ENCODE measurements at places on chromosomes 16 and 17.
A peak's percentile ranks its signal among the peaks of the same experiment; 100 is the strongest.

- DNase-seq: no peak
Measured at GRCh38 chr17:29046473-29046839, 3.5 kb downstream of the PIPOX start.

- DNase-seq: peak; percentile 67
Measured at GRCh38 chr17:2025220-2025621, at the start of gene RTN4RL1. Gene RTN4RL1 (minus strand): TSS chr17:2025334. CDS start chr17:2024865, 469 bp downstream.

GRCh38 chr17:75572713-75573539 lies 14.7 kb upstream of the MYO15B start:
- no peak for DNase-seq

DNA sequence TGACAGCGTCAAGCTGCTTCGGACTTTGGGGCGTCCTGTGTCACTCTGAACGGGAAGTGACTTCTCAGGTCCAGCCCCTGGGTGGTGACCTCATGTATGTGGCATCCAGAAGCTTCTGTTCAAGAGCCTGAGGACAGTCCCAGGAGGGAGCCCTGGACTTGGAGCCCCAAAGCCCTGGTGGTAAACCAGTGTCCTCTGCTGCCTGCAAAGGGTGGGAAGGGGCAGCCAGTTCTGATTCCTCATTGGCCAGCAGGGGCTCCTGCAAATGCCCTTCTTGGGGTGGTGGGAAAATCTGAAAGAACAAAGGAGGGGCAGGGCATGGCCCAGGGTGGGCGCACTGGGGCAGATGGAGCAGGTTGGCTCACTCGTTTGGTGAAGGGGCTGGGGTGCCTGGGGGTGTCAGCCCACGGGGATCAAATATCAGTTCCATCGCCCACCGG lies 1.6 kb downstream of the OSGIN1 start:
- DNase-seq: peak; percentile 80

DNA sequence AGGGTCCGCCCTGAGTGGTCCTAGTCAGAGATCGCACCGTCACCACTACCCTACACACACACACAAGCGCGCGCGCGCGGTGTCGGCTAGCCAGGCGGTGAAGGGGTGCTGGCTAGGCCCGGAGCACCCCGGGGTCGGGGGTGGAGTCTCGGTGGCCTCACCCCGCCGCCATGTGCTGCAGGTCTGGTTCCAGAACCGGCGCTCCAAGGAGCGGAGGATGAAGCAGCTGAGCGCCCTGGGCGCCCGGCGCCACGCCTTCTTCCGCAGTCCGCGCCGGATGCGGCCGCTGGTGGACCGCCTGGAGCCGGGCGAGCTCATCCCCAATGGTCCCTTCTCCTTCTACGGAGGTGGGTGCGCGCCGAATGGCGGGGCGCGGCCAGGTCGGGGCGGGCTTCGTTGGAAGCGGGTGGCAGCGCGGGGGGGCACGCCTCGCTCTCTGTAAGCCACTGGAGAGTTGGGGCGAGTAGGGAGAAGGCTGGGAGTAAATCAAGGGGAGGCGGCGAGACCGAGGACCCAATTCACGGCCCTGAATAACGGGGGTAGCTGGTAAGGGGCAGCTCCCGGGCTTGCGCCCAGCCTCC lies 4.8 kb downstream of the LHX1 start:
- DNase-seq: no peak

DNA sequence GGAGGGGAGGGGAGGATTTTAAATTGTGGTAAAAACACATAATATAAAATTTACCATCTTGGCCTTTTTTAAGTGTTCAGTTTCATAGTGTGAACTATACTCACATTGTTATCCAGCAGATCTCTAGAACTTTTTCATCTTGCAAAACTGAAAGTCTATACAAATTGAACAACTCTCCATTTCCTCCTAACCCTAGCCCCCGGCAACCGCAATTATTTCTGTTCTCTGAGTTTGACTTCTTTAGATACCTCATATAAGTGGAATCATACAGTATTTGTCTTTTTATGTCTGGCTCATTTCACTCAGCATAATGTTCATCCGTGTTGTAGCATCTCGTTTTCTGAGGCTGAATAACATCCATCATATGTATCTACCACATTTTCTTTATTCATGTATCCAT lies 30.0 kb upstream of the MRTFB start:
- DNase-seq: no peak

DNA sequence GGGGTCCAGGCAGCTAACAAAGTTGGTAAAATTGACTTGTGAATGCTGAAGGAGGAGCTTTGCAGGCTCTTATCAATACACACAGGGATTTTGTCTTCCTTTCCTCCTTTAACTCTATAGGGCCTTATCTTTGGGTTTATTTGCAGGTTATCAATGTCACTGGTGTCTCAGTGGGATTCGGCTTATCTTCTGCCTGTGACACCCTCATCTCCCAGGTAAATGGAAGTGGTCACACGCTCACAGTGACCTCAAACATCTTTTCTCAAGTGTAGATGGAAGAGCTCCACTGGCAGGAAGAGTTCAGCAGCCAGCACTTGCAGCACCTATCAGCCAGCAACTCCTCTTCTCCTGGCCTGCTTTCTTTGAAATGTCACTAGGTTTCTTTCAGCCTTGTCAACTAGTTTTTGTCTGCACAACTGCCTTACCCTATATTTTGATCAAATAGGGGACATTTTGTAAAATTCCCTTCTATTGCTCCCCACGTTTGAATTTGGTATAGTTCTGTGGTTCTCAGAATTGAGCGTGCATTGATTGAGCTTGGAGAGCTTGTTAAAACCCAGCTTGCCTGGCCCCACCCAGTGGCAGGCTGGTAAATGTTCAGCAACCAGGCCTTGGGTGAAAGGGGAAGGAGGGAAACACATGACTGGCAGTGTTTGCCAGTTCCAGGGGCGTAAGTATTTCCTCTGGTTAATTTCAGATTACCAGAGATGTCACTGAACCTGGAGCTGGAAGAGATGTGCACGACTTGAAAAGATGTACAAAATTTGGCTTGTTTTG lies 12.8 kb downstream of the SLC47A1 start:
- peak; percentile 57 for DNase-seq

GRCh38 chr17:8991514-8992285 lies 26.2 kb upstream of the PIK3R5 start:
- peak; percentile 42 for DNase-seq

DNA sequence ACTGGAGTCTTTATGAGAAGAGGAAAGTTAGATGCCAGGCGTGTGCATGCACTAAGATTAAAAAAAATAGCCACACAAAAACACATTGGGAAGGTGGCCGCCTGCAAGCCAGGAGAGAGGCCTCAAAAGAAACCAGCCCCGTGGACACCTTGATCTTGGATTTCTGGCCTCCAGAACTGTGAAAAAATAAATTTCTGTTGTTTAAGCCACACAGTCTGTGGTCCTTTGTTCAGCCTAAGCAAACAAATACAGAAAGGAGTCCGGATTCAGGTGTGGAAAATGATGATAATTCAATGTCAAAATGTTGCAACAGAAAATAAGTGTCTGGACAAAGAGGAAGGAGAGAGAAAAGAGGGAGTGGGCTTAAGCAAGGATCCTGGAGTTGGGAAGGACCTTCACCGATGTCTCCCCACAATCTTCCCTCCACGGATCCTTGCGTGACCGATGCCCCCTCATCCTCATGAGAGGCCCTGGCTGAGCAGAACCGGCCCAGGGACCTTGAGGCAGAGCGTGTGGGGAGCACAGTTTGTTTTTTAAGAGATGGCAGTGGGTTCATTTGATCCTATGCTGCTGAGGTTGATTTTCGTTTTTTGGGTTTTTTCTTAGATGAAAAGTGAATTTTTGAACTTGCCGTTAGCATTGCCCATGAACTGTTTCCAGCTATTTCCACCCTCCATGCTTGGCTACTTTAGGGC lies 133.2 kb downstream of the IRX3 start:
- no peak for DNase-seq

DNA sequence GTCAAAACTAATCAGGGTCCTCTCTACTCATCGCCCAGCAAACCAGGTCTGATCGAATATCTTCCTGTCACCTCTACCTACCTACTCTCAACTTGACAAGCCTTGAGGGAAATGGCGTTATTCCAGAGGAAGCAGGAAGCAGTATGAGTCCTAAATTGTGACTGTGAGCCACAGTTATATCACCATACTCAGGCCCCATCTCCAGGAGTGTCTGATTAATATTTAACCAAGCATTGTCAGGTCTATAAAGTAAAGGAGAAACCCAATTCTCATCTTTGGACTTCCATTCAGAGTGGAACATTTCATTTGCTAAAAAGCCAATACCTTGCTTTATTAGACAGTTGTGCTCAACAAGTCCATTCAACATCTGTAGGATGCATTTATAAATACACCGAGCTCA lies 17.8 kb upstream of the CLEC3A start:
- no peak for DNase-seq

GRCh38 chr16:21619765-21620425 lies 20.5 kb downstream of the METTL9 start:
- no peak for DNase-seq

- no peak for DNase-seq
Measured at GRCh38 chr17:43366891-43367736, 31.7 kb upstream of the ARL4D start.

- DNase-seq: no peak
Measured at GRCh38 chr17:47882247-47882646, 13.8 kb upstream of the SP2 start.

All from Caco-2 (cell line).